PC-3 (cell line): ENCODE measurements at places on chromosomes 2 and 18.

GRCh38 chr2:42614838-42615237 lies 46.4 kb downstream of the MTA3 start:
- H3K4me1 ChIP-seq, result peaks cover 4% of the 10 kb centered on the region; the same call in 1 of the 2 replicates
- DNase-seq, result no peak
- no peaks in the 10 kb centered on the region for H3K27me3 ChIP-seq
- no peak overlapping the region for H3K27ac ChIP-seq
- no peaks in the 10 kb centered on the region; the same call in 1 of the 2 replicates for H3K36me3 ChIP-seq

GRCh38 chr18:10314066-10314465 lies 140.4 kb upstream of the APCDD1 start:
- no peaks in the 10 kb centered on the region for H3K4me1 ChIP-seq
- H3K36me3 ChIP-seq, result no peaks in the 10 kb centered on the region
- H3K27me3 ChIP-seq, result peaks cover 47% of the 10 kb centered on the region
- DNase-seq, result no peak

- peaks cover 47% of the 10 kb centered on the region for H3K4me1 ChIP-seq
- no peak overlapping the region for H3K4me3 ChIP-seq
- H3K36me3 ChIP-seq, result no peaks in the 10 kb centered on the region; the same call in 1 of the 2 replicates
- no peaks in the 10 kb centered on the region for H3K27me3 ChIP-seq
- no peak overlapping the region for H3K27ac ChIP-seq
Observed at GRCh38 chr2:227479865-227480475, 8.0 kb downstream of the AGFG1 start.

DNA sequence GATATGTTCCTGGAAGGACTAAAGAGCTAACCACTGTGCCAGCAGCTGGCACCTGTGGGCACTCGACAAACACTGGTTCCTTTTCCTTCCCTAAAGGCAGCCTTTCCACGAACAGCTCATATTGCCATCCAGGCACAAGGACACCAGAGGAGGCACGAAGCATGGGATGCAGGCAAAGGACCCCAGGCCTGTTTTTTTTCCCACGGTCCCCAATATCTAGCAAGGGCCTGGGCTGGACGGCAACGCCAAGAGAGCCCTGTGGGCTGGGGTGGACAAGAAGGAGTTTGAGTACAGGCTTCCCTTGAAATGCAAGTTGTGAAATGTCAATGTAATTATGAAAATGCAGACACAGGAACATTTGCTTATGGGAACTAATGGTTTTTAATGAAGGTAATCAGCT lies 135.9 kb downstream of the CYP26B1 start:
- H3K4me3 ChIP-seq, result no peak overlapping the region
- H3K4me1 ChIP-seq, result no peaks in the 10 kb centered on the region; the same call in 1 of the 2 replicates
- no peaks in the 10 kb centered on the region for H3K36me3 ChIP-seq

- no peak overlapping the region for H3K27ac ChIP-seq
- H3K36me3 ChIP-seq, result peaks cover 41% of the 10 kb centered on the region
- peak; percentile 48 for DNase-seq
- no peaks in the 10 kb centered on the region for H3K27me3 ChIP-seq
- 0 out of 2 replicates have a peak, but pooled peaks cover 5% of the 10 kb centered on the region for H3K4me1 ChIP-seq
Observed at GRCh38 chr2:216188956-216189355, 79.8 kb downstream of the XRCC5 start.

DNA sequence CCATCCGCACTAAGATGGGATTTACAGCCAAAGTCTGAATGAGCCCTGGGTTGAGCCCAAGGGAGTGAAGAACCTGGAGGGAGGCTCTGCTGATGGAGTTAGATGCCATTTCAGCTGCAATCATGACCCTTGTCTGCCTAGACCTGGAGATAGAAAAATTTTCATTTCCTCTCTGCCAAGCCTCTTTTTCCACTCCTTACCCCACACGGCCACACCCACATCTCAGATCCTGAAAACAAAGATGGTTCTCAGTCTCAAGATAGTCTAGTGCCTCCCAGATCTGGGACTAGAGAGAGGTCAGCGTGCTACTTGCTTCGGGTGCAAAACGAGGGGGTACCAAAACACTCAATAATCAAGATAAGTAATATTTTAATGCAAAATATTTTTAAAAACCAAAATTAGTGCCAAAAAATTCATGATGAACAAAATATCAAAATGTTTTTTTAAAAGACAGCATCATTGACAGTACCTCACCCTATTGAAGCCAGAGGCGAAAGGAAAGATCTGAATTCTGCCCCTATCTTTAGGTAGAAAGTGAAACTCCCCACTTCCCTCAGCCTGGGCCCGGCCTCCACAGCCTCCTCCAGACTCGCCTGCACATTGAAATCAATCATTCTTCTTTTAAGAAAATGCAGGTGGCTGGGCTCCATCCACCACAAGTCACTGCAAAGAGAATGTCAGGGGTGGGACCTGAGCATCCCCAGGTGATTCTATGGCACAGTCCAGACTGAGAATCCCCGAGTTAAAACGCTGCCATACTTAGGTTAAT lies 57.8 kb upstream of the GPR45 start:
- peaks cover 56% of the 10 kb centered on the region for H3K27me3 ChIP-seq
- H3K4me3 ChIP-seq, result no peak overlapping the region
- peaks cover 7% of the 10 kb centered on the region; the same call in 1 of the 2 replicates for H3K4me1 ChIP-seq
- DNase-seq, result no peak
- H3K36me3 ChIP-seq, result no peaks in the 10 kb centered on the region

- peaks cover 11% of the 10 kb centered on the region for H3K4me1 ChIP-seq
- no peaks in the 10 kb centered on the region for H3K27me3 ChIP-seq
- no peak overlapping the region for H3K4me3 ChIP-seq
- H3K27ac ChIP-seq, result no peak overlapping the region
Observed at GRCh38 chr2:44759823-44760222, 181.7 kb upstream of the SIX3 start.
